HTR-8/SVneo (cell line): ENCODE measurements at places on chromosomes 2 and 18.

DNA sequence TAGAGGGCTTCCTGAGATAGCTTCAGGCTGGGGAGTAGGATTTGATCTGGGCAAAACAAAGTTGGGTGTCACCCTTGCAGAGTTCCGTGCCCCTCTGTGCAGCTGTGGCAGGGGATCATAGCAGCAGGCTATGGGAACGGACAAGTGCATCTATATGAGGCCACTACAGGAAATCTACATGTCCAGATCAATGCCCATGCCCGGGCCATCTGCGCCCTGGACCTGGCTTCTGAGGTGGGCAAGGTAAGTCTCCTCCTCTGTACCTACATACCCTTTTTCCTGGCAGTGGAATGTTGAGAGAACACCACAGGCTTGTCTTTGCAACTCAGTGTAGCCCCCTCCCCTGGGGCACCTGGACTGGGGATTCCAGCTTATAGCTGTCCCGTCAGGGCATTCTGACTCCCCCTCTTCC, 3.5 kb downstream of the WDR54 start:
- no peak for DNase-seq

GRCh38 chr2:1767939-1768691, 23.8 kb upstream of the PXDN start:
- no peak for DNase-seq

DNA sequence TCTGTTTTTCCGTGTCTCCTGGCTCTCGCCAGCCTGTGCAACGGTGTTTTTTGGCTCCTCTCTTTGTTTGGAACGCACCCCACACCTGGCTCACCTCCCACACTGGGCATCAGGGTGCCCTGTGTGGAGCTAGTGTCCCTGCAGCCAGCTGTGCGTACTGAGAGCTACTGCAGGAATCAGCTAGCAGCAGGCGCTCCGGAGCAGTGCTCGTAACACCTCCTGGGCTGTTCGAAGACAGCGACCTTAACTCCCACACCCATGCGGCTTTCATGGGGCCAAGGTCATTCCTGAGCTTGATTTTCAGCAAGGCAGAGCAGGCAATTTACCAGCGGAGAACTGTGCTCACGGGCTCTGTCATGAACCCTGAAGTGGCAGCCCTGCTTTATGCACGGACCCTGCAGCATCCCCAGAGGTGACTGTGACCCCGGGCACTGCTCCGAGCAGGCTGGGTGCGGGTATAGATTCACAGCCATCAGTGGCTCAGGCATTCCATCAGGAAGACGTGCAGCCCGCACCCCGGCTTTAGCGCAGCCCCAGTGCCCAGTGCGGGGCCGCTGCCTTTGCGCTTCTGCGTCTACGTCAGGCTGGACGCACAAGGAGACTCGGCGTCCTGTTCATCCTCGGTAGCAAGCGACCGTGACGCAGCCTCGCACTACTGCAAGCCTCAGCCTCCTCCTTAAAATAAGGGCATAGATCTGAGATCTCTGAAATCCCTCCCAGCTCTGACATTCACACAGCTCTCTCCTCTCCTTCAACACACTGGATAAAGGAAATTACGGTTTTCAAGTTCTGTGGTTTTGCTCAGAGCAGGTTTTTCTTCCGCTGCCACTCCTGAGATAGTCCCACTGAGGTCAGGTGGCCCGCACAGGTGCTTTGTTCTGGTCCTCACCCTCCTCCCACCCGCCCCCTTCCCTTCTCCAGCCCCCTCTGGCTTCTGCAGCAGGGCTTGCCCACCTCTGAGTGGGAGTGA, 58.2 kb downstream of the ADI1 start:
- no peak for DNase-seq

DNA sequence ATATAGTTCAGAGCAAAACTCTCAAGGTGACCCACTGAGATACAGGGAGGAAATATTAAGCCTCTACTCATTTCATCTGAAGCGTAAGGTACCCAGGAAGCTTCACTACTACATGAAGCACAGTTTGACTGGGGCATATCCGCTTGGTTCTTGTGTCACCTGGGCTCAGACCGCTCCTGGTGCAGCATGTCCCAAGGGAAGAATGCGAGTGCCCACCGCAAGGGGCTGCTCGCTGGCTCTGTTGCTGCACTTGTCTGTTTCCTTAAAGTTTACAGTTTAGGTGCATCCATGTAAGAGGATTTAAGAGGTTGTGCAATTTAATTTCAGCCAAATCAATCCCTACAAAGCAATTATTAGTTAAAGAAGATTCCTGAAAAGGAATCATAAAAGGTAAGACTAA, 507.8 kb downstream of the FBXO15 start:
- no peak for DNase-seq

GRCh38 chr2:175372704-175373701, 191.5 kb upstream of the ATP5MC3 start:
- DNase-seq = no peak

GRCh38 chr2:240453461-240454105, 18.1 kb downstream of the GPC1 start:
- no peak for DNase-seq

GRCh38 chr2:206736935-206737334, 18.7 kb upstream of the DYTN start:
- no peak for DNase-seq

- no peak for DNase-seq
These were observed 13.4 kb upstream of the ITGB6 start for GRCh38 chr2:160213511-160213910.

- no peak for DNase-seq
These were observed 109.8 kb downstream of the ADCYAP1 start for GRCh38 chr18:1014509-1014908.

GRCh38 chr2:16675781-16676180, 10.1 kb upstream of the CYRIA start:
- DNase-seq = no peak

GRCh38 chr2:70958759-70959158, 19.7 kb upstream of the ANKRD53 start:
- no peak for DNase-seq

GRCh38 chr2:218478544-218478943, 59.6 kb downstream of the VIL1 start:
- no peak for DNase-seq

GRCh38 chr18:318791-319291, 51.0 kb upstream of the THOC1 start:
- DNase-seq = no peak

DNA sequence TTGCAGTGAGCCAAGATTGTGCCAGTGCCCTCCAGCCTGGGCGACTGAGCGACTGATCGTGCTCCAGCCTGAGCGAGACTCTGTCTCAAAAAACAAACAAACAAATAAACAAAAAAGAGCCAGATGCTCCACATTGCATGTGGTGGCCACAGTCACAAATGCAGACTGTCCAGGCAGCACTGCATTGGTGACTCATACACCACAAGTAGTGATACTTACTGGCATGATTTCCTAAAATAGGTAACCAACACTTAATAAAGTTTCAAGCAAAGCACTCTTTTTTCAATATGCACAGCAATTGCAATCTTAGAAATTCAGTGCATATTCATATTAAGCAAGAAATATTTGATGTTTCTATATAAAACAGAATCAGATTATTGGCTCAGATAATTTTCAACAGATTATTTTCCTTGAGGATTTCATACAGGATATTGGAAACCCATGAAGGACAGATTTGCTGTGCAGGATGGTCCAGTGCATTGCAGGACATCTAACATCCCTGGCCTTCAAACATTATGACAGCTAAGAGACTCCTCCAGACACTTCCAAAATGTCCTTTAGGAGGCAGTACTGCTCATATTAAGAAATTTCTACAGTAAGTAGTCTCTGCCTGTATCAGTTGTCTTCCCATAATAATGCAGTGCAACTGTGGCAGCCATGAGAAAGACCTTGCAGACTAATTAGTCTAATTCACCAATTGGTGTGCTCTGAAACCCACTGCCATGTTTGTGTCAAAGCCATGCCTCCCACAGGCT, 10.5 kb upstream of the SLC1A4 start:
- DNase-seq = no peak

DNA sequence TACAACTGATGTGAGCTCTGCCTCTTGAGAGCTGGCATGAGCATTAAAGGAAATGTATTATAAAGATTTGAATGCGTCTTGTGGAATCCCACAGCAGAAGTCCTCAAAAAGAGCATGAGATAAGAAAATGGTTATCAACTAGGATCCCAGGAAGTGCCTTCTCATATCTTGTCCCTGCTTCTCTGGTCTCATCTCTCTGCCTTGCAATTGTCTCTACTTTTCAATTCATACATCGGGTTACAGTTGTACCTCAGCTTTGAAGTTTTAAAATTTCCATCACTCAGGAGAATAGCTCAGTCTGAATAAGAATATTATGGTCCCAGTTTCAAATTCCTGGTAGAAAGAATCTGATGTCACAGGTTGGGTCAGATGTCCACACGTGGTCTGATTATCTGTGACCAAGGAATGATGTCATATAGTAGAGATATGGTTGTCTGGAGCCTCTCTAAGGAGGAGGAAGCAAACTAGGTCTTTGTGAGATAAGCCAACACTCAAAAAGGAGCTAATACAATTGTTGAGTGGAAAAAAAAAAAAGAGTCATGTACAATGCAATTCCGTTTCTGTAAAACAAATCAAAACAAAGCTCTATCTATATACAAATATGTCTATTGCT, 21.7 kb upstream of the CCDC88A start:
- no peak for DNase-seq

GRCh38 chr2:101655702-101656422, 41.6 kb upstream of the MAP4K4 start:
- DNase-seq = no peak

- no peak for DNase-seq
These were observed 121.3 kb downstream of the MTX2 start for GRCh38 chr2:176390276-176391147.

- DNase-seq = no peak
These were observed 62.2 kb downstream of the ARMC9 start for GRCh38 chr2:231260442-231261208.

DNA sequence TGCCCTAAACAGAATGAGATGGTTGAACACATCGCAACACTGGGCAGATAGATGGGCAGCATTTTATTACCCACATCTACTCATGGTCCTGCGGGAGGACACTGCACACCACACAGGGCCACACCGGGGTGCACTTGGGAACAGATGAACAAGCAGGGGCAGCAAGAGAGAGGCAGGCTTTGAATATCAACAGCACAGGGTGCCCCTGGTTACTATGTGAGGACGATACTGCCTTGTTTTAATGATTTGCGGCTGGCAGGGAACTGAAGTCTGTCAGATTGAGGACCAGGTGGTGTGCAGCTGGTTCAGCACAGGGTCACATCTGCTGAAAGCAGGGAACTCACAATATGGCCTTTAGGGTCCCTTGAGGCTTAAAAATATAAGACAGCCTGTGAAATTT, 195.7 kb downstream of the PIEZO2 start:
- DNase-seq = no peak

- no peak for DNase-seq
These were observed 43.9 kb downstream of the ST6GAL2 start for GRCh38 chr2:106841886-106842645.

- no peak for DNase-seq
These were observed 171.8 kb upstream of the ATP5MC3 start for GRCh38 chr2:175353275-175353674.

- DNase-seq = no peak
These were observed 85.5 kb upstream of the GLI2 start for GRCh38 chr2:120650022-120650644.
